Thyroid gland (tissue), 4 donors: ENCODE measurements at places on chromosomes 5 and 9. TPM values are rescaled to one million over a fixed set of nuclear protein-coding genes. Genes with fewer than 3 reads are reported as not detected.

GRCh38 chr5:44390351-44390750, 1.1 kb upstream of the FGF10 start:
- no peak for DNase-seq

Gene SHISAL2B
- total RNA-seq = not detected

DNA sequence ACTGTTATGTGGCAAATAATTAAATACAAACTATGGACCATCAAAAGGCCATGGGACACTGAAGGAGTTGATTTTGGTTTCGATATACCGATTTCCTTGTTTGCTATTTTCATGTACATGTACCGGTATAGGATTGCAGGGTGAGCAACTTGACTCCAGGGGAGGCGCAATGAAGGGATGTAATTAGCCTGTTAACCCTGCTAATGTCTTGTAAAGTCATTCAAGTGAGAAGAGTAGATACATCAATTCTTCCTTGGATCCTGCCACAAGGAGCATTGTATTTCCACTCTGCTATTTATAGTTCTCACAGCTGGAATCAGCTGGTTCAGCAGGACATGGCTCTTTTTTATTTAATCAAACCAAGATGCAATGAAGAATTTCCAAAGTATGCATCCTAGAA, 102.0 kb downstream of the STK32A start:
- no peak for DNase-seq

DNA sequence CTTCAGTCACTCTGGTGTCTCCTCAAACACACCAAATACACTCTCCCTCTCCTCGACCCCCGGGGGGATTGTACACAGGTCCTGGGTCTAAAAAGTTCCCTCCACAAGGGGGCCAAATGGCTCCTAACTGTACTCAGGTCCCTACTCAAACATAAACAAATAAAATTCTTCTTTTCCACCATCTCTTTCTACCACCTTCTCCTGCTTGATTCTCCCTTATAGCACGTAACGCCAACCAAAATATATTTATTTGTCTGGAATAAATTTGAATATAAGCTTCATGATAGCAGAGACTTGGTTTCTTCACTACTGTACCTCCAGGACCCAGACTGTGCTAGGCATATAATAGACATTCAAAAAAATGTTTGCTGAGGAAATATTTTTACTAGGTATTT, 21.4 kb downstream of the ZNF608 start:
- no peak for DNase-seq

Gene FCN1
- total RNA-seq = 2.3 TPM

GRCh38 chr9:68446836-68447235, 90.4 kb downstream of the PGM5 start:
- DNase-seq = no peak

GRCh38 chr5:16561660-16562059, 55.1 kb downstream of the RETREG1 start:
- DNase-seq = no peak

Gene TUSC1
- total RNA-seq = 22.1 TPM

- no peak for DNase-seq
Observed at GRCh38 chr5:73856997-73857396, 231.0 kb downstream of the ARHGEF28 start.

DNA sequence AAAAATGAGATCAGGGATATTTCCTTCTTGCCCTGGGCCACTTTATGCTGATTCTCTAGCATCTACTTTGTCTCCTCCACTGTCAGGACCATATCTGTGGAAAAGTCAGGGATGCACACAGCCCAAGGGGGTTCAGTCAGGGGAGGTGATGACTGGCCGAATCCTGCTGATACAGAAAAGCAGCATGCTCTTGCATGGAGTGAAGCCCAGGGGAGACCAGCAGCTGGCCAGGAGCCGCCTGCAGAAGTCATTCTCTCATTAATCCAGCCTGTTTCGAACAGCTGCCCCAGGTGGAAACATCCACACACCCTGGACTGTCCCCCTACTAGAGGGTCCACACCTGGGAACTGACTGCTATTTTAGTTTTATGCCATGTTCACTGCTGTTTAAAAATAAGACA, 177.1 kb downstream of the ATP10B start:
- no peak for DNase-seq

- DNase-seq = no peak
Observed at GRCh38 chr5:87103616-87104287, 163.9 kb upstream of the RASA1 start.

DNA sequence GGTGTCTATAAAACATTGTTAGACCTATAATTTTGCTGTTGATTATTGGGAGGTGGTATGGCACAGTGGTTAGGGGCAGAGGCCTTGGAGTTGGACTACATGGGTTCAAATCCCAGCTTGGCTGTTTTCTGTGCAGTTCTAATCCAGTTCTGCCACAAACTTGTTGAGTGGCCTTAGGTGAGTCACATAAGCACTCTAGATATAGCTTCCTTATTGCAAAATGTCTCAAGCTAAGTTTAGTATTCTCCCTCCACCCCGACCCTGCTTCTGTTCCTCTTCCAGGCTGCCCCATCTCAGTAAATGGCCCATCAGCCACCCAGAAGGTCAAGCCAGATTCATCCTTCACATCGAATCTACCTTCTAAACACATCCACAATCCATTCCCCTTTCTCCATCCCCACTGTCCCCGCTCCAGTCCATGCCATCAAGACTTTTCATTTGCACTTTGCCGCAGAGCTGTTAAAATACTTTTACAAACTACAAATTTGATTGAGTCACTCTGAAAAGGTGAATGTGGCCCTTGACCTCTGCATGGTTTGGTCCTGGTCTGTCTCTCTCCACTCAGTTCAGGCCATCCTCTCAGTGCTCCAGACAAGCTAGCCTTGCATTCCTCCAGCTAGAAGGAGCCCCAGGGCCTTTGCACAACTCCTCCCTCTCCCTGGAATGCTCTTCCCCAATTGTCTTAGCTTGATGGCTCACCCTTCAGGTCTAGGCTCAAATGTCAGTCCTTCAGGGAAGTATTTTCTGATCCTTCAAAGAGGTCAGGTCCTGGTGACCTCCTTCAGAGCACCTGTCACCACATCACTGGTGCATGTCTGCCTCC, 10.0 kb upstream of the HDHD3 start:
- DNase-seq = no peak

DNA sequence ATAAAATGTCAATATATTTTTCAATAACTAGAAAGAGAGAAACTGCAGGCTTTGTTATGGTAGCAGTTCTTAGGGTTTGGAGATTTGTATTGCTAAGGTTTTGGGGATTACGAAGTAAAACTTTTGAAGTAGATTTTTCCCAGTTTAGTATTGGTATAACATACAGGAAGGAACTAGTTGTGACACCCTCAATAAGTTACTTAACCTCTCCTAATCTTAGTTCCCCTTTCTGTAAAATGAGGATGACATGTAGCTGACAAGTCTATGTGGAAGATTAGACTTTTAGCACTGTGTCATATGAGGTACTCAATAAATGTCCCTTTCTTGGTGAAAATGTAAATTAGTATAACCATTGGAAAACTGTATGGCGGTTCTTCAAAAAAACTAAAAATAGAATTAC, 73.4 kb upstream of the ATG10 start:
- DNase-seq = no peak

GRCh38 chr5:16970826-16971225, 34.7 kb upstream of the MYO10 start:
- DNase-seq = no peak

Gene PCDHB8
- total RNA-seq = 2.4 TPM

DNA sequence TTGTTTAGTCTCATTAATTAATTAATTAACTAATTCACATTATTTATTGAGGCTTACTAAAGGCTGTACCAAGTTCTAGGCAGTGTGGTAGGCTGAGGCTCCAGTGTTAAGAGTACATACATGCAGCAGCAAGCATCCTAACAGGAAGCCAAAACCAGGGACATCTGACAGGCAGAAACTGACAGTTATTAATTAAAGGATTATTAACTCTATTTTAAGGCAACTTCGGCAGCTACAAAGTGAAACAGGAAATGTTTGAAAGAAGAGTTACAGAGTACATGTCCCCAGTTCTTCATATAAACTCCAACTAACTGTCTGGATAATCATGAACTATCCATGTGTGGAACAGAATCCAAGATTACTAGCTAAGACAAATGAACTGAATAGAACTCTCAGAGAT, 39.3 kb upstream of the GABRB2 start:
- no peak for DNase-seq

- DNase-seq = no peak
Observed at GRCh38 chr5:1983401-1983800, 100.7 kb upstream of the IRX4 start.

DNA sequence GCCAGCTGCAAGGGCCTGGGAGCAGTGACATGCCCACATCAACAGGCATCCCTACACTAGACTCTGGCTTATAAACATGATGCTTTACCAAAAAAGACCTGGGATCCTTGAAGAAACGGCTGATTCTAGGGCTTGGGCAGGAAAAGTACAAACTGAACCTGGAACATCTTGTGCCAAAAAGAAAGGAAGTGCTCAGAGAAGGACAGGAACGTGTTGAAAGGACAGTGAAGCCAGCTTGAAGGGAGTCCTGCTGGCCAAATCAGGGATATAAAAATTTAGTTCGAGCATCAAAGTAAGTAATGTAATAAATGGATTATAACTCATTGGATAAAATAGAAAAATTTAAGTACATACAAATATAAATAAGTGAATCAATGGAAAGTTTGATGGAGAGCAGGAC, 58.1 kb downstream of the ALDH7A1 start:
- no peak for DNase-seq

- peak; percentile 54 for DNase-seq
Observed at GRCh38 chr5:154757814-154758406, 2.7 kb downstream of the LARP1 start.

DNA sequence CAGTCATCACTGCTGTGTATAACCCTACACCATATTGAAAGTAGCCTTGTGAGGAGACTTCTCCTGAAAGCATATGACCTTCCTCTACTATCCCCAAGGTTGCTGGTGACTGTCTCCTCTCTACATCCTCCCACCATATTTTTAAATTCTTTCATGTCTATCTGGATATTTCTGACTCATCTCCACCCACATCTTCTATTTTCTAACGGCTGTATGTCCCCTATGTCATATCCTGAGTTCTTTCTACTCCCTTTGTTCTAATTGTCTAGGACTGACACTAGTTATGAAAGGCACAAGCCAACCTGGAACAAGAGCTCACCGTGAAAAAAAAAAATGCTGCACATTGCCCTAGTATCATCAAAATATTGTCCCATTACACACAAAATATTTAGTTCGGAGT, 218.3 kb upstream of the ZNF462 start:
- no peak for DNase-seq

Gene NDOR1
- 9.0 TPM for total RNA-seq

DNA sequence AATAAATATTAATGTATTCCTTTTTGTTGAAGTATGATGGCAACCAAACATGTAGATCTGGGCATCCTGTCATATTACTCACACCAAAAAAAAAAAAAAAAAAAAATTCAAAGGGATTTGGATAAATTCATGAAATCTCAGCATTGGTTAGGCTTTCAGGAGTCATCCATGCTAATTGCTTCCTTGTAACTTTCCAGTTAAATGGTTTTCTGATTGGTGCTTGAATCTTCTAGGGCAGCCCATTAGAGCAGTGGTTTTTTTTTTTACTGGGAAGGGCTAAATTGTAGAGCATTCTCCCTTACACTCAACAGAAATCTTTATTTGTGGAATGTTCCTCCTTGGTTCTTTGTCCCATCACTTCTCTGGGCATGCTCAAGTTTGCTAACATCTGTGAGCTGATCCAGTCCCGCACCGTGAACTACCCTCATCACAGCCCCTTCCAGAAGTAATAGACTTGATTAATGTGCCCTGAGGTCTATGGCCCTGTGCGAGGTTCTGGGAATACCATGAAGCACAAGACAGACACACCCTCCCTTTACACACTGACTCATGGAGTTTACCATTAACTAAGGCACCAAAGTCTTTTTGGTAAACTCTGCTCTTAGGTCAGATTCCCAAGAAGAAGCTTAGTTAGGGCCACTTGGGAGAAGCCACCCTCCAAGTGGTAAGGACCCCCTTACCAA, 56.0 kb downstream of the RGS3 start:
- no peak for DNase-seq

Gene NPR3
- 36.9 TPM for total RNA-seq

DNA sequence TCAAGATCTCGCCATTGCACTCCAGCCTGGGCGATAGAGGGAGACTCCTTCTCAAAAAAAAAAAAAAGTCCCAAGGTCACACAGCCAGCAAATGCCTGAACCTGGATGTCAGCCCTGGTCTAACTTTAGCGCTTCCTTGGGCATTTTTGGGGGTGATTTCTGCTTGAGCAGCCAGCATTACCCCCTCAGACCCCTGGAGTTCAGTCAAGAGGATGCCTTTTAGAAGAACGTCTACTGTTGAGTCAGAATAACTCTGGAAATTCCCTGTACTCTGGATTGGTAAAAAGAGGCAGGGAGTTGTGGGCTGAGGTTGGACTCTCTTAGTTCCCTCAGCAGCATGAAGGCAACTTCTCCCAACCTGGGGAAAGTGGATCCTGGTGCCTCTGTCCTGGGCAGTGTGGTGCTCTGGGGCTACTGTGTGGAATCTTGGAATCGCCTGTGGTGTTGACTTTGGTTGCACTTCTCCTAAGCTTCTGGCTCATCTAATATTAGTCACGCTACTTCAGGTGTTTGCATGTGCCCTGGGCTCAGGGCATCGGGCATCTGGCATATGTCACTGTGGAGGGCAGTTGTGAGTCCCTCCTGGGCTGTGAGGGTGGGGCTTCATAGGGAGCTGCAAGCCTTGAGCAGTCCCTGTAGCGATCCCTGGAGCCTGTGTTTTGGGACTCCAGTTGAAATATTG, 32.2 kb downstream of the STXBP1 start:
- DNase-seq = peak; percentile 51

Gene EGFL7
- total RNA-seq = 143 TPM

GRCh38 chr5:94391996-94392395, 226.4 kb downstream of the KIAA0825 start:
- no peak for DNase-seq

Gene SPINK13
- not detected for total RNA-seq

Gene GTF3C4
- 20.5 TPM for total RNA-seq

Gene ZDHHC21
- total RNA-seq = 19.5 TPM

Gene WHRN
- total RNA-seq = 7.4 TPM

GRCh38 chr5:178699681-178700253, 30.7 kb downstream of the ZNF354A start:
- DNase-seq = no peak

Gene PCDHGA12
- total RNA-seq = 9.4 TPM

Gene ELOVL7
- 29.1 TPM for total RNA-seq

- DNase-seq = no peak
Observed at GRCh38 chr9:105639936-105640335, 22.3 kb upstream of the TAL2 start.

GRCh38 chr5:147918899-147919298, 12.6 kb upstream of the C5orf46 start:
- DNase-seq = no peak

DNA sequence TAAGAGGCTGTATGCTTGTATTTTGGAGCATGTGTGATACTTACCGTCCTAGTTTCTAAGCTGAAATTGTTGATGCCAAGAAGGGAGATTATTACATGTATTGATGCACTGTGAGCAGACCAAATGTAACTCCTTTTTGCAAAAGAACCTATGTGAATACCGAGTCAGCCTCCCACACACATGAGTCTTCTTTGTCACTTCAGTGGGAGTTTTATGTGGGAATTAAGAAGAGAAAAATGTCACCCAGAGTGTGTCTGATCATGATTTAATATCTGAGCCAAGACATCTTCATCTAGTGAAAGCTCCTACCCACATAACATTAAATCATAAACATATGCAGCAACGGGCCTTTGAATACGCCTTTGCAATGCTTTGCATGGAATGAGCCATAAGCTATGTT, 380.3 kb upstream of the ACTBL2 start:
- no peak for DNase-seq
